ENCODE measurements at places on chromosomes 4 and X.

DNA sequence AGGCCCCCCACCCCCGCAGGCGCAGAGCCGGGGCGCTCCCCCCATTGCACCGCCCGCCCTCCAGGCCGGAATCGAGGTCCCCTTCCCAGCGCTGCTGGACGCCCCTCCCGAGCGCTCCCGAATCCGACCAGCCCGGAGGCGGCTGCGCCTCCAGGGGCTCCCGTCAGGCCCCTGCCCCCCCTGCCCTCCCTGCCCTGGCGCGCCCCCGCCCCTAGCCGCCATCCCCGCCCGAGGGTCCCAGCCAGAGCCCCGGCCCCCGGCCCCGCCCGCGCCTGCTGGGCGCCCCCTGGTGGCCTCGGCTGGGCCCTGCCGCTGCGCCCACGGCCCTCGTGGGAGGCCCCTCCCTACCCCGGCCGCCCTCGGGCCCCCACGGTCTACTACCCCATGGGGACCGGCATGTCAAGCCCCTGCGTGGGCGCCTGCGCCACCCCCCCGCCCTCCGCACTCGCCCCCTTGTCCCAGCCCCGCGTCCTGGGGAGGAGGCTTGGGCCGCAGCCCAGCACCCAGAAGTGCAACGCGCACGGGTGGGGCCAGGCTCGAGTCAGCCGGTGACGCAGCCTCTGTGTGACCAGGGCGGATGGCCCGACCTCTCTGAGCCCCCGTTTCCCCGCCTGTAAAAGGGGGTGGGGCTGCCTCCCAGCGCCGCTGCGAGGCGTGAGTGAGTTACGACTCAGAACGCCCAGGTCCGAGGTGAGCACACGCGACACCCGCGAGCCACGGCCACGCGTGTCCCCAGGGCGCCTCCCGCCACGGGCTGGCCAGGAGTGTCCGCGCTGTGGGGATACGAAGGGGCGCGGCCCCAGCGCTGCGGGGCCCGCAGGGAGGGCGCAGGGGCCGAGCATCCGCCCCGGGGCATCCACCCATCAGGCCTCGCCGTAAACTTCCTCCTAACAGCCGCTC is 104.9 kb downstream of the FAM53A start:
- peak; percentile 90 for DNase-seq

DNA sequence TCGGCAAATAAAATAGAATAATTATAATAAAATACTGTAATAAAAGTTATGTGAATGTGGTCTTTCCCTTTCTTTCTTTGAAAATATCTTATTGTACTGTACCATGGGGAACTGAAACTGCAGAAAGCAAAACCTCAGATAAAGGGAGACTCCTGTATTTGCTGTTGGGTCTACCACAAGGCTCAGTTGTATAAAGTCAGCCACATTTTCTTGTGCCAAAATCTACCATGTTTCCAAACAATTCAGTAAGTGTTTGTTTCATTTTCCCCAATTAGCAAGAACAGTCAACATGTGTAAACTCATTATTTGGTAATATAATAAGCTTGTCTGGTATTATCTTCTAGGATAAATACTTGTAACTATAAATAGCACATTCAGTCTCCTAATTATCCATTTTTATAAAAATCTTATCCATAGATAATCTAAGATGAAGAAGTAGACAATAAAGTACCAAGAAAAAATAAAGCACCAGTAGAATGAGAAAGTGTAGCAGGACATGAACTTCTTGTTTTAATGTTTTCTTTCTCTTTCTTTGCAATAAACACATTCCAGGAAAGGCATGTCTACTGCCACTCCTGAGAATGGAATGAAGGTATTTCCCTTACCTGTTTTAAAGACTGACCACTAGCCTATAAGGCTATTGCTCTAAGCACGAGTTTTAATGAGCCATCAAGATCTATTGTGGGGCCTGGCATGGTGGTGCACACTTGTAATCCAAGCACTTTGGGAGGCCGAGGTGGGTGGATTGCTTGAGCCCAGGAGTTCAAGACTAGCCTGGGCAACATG is 15.0 kb upstream of the OTUD4 start:
- no peak for DNase-seq

GRCh38 chr4:6716958-6717655 is 1.1 kb downstream of the BLOC1S4 start:
- peak; percentile 65 for DNase-seq

GRCh38 chrX:72392816-72393800 is 87.4 kb upstream of the CITED1 start:
- no peak for DNase-seq

DNA sequence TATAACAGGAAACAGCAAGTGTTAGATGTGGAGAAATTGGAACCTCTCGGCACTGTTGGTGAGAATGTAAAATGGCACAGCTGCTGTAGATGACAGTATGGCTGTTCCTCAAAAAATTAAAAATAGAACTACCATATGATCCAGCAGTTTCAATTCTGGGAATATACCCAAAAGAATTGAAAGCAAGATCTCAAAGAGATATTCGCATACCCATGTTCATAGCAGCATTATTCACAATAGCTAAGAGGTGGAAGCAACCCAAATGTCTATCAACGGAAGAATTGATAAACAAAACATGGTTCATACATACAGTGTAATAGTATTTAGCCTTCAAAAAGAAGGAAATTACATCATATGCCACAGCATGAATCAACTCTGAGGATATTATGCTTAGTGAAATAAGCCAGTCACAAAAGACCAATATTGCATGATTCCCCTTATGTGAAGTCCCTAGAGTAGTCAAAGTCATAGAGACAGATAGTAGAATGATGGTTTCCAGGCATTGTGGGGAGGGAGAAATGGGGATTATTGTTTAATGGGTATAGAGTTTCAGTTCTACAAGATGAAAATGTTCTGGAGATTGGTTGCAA is 467.7 kb downstream of the IDS start:
- no peak for DNase-seq

DNA sequence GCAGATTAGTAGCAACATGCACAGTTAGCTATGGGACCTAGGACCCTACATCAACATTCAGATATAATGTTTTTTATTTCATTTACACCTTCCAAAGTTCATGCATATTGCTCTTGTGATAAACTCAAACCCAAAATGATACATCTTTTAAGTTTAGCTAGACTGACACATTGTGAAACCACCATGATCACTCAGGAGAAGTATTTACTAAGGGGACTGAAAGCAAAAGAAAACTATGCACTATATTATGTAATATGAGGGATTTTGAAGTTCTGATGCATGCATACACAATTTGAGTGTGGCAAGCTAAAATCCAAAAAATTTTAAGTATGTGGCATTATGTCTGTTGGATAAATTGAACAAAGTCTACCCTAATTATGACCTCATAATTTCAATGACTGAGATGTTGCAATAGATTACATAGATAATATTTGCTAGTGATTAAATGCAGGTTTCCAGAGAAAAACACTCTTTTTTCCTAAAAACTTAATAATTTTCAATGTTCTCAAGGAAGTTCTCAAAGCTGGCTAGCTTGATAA is 914.8 kb upstream of the GRIA3 start:
- no peak for DNase-seq

DNA sequence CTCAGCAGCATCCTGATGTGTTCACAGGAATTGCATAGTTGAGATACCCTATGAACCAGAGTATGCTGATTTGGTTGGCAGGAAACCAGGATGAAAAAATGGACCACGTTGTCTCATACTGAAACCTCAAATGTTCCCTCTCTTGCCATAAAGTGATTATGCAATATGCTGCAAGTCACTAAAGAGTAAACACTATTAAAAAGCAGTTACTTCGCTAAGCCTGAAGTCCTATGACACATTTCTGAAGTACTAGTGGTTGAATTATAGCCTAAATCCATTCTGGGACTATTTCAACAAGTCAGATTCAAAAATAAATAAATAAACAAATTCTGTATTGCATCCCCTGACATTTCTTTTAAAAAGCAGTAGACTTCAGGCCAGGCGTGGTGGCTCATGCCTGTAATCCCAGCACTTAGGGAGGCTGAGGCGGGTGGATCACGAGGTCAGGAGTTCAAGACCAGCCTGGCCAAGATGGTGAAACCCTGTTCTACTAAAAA is 106.0 kb upstream of the NAP1L5 start:
- DNase-seq: peak; percentile 28

All from RKO (cell line).